ENCODE measurements at places on chromosomes 1 and 21.

DNA sequence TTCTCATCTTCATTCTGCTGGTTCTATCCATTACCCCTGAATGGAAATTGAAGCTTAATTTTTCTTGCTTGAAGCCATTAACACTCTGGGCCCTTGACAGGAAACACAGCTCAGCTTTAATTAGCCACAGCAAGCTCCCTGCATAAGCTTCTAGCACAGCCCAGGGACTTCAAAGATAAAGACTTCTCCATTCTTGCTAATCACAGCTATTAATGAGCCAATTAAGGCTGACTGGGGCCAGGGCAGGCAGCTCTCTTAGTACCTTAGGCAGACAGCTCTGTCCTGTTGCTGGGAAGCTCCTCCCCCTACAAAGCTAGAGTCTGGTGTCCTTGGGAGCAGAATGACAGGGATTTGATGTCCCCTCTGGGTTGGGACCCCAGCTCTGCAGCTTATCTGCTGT, 27.9 kb upstream of the TRABD2B start:
- no peak for DNase-seq

GRCh38 chr1:25904943-25905679, 1.1 kb downstream of the STMN1 start:
- peak; percentile 90 for DNase-seq

DNA sequence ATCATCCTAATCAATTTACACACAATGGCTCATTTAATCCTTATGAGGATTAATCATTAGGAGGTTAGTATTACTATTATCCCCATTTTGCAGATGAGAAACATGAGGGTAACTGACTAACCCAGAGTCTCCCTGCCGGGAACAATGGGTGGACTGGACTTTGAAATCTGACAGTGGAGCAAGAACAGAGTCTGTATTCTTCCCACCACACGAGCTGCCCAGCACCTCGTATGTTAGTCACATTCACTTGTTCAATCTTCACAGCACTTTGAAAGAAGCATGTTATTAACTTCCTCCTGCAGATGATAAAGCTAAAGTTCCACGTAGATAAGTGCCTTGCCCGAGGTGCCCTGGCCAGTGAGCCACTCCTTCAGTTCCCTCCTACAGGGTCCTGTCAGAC, 12.4 kb downstream of the C8B start:
- DNase-seq: no peak

- DNase-seq: no peak
Measured at GRCh38 chr1:153119491-153119971, 6.2 kb upstream of the SPRR2F start.

- no peak for DNase-seq
Measured at GRCh38 chr1:60596791-60597750, 485.3 kb upstream of the NFIA start.

DNA sequence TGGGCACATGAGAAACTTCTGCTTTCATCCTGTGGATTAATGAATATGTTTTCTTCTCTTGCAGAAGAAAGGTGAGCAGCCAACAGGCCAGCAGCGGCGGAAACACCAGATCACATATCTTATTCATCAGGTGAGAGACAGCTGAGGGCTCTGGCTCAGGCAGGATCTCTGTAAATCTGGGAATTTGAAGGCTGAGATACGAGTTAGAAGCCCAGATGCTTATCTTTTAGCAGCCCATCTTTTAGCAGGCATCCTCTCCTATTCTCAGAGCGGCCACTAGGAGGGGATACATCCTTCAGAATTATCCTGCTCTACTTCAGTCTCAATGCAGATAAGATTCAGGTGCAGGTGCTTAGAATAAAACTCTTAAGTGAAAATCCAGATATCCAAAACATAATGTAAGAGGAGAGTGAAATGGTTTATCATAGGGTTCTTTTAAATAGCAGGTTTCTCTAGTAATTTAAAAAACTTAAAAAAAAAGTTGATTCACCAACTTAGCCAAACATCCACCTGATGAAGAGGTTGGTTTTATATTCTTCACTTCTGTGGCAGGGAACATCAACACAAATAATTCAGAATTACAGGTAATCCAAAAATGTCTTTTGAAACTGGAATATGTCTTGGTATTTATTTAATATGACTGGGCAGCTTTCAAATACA, 19.3 kb downstream of the SH2D2A start:
- DNase-seq: peak; percentile 39
